ENCODE measurements at places on chromosomes 6 and 20.

- DNase-seq = no peak
Observed at GRCh38 chr6:897528-898207, 204.7 kb upstream of the EXOC2 start.

- DNase-seq = no peak
Observed at GRCh38 chr20:5432030-5432429, 115.3 kb upstream of the PROKR2 start.

- no peak for DNase-seq
Observed at GRCh38 chr20:600141-600540, 10.0 kb downstream of the TCF15 start.

- no peak for DNase-seq
Observed at GRCh38 chr6:22940581-22941290, 371.4 kb downstream of the HDGFL1 start.

GRCh38 chr6:7373739-7374138 lies 15.8 kb downstream of the CAGE1 start:
- DNase-seq = no peak

- DNase-seq = no peak
Observed at GRCh38 chr6:2743280-2744208, 7.2 kb downstream of the MYLK4 start.

DNA sequence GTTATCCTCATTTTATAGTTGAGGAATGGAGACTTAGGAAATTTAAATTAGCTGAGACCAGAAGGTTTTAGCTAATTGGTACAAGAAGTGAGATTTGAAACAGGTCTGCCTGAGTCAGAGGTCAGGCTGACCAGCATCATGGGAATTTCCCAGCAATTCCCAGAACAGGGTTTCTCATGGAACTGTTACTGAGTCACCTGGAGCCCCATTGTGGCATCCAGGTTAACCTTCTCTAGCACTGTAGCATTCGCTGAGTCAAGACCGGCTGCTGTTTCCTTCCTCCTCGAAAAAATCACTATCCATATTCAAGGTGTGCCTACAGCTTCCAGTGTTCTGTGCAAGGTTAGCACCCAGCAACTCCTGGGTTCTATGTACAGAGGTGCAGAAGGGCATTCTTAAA lies 238.0 kb upstream of the MAN1A1 start:
- DNase-seq = no peak

GRCh38 chr6:157761331-157761921 lies 61.6 kb upstream of the SNX9 start:
- DNase-seq = no peak

DNA sequence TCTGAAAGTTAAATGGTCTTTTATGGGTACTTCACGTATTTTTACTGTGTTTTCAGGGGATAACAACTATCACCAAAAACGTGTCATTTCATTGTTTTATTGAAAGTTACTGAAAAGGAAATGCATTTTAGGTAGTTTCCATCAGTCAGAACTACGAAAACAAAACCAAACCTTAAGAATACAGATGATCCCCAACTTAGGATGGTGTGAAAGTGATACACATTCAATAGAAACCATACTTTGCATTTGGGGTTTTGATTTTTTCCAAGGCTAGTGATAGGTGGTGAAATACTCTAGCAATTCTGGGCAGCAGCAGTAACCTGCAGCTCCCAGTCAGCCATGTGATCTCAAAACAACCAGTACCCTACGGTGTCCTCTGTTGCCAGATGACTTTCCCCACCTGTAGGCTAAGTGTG lies 25.9 kb upstream of the EFHC1 start:
- DNase-seq = no peak

GRCh38 chr6:37340639-37340943 lies 13.2 kb upstream of the RNF8 start:
- DNase-seq = no peak

DNA sequence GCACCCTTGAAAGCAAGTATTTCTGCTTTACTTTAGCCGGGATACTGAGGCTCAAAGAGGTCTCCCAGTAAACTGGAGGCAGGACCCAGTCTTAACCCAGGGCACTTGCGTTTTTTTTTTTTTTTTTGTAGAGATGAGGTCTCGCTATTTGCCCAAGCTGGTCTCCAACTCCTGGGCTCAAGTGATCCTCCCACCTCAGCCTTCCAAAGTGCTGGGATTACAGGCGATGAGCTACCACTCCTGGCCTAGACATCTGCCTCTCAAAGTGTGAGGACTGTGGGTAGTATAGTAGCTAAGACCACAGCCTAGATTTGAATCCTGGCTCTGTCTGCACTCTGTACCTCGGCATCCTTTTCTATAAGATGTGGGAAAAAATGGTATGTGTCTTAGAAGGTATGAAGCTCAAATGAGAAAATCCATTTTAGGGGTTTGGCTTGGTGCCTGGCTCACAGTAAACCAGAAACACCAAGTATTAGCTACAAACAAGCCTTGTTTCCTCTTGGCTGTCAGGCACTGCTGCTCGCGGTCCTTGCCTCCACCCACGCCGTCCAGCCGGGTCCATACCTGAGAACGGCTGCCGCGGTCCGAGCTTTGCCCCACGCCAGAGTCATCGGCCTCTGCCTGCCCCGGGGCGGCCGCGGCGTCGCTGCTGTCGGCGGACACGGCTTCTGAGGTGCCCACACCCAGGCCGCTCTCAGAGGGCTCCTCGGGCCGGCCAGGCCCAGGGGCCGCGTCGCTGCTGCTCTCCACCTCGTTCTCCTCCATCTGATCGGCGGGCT lies 1.2 kb downstream of the ZNF335 start:
- no peak for DNase-seq

- DNase-seq = no peak
Observed at GRCh38 chr6:140713495-140713894, 1339.0 kb upstream of the CITED2 start.

DNA sequence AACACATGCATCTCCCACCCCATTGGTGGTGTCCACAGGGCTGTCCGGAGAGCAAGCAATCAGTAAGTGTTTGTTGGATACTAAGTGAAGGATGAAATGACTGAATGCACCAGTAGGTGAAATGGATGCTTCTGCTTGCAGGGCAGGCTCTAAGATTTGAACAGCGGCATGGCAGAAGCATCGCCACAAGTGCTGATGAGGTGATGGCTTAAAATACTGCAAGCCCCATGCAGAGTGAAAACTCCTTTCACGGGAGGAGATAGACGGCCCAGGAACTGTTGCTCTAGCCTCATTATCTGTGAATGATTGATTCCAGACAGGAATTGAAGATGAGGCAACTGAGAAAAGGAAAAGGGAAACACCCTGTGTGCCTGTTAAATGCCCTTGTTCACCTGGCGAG lies 158.9 kb downstream of the LY86 start:
- no peak for DNase-seq

GRCh38 chr6:46781478-46782378 lies 11.5 kb upstream of the MEP1A start:
- peak; percentile 56 for DNase-seq

DNA sequence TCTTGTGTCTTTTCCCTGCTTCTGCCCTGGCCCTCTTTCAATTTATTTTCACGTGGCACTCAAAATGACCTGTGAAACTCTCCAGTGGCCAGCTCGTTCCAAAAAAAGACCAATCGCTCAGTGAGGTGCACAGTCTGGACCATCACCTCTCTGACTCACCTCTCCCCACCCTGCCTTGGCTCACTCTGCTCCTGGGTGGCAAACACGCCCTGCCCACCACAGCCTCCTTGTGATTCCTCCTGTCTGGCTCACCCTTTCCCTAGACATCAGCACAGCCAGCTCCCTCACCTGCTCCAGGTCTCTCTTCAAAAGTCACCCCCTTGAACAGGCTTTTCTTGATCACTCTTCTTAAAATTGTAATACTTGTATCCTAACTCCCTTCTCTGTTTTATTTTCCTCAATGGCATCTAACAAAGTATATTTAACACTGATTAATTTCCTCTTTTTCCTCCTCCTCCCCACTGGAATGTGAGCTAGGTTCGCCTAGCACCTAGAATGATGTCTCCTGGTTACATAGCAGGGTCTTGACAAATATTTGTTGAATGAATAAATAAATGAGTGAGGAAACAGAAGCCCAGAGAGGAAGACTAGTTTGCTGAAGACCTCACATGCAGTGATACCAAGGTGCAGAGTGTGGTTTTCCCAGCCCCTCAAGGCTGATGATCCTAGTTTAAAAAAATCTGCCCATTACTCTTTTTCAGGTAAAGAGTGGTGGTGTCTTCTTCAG lies 109.0 kb downstream of the GJA10 start:
- no peak for DNase-seq

DNA sequence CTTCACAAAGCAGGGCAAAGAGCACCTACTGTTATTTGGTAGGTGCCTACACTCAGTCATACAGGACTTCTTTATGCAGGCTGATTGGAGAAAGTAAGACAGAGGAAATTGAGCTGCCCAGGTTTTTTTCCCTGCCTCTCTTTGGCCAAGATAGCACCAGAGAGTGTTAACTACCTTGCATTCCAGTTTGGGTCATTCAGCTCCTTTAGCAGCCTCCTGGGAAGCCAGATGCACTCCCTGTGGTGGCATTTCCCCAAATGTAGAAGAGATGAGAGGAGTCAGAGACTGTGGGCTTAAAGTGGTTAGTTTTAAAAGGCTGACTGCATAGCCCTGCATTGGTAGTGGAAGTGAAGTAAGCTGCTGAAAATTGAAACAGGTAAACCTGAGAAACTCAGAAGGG lies 358.4 kb downstream of the BCKDHB start:
- no peak for DNase-seq

Measured in NCI-H460 (cell line).